ENCODE measurements at places on chromosomes 11 and 22.

DNA sequence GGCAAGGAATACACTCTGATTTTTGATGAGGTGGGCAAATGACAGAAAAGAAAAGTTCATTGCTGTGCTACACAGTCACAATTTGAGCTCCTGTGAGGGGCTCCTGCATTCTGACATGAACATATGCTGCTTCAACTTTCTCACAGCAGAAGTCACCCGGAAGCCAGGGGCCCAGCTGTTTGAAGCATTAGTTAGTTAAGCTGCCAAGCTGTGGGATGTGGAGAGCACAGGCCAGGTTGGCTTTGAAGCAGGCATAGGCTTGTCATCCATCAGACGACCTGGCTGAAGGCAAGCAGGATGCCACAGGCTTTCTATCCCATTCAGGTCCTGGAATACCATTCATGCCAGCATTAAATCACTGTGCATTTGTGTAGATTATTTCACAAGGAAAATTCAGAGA, 63.1 kb downstream of the MTNR1B start:
- no peak for DNase-seq

DNA sequence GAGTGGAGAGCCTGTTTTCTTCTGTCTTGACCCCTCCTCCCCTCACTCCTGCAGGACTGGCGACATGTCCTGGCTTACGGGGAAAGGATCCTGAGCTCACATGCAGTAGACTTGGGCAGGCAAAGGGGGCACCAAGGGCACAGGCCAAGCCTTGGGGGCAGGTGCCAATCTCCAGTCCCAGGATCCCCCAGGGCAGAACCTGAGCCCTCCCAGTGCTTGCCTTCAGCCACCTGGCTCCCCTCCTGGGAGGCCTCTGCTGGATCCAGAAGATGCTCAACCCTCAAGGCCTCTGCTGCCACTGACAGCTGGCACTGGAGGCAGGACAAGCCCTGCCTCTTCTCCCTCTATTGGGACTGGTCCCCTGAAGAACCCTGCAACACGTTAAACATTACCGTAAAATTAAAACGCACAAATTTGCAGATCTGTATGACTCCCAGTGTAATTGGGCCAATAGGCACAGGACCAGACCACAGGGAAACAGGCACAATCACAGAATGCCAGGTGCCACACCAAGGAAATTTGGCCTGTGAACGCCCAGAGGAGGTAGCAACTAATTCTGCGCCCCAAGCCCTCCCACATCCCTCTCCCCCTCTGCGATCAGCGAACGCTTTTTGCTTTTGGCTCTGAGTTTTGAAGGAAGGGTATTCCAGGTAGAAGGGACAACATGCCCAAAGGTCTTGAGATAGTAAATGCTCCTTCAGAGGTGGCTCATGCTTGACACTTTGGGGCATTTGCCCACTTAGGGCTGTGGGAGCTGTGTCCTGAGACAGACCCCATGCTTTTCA, 967 bp upstream of the LZTR1 start:
- no peak for DNase-seq

- DNase-seq: no peak
Measured at GRCh38 chr22:50532824-50533796, 3.3 kb upstream of the TYMP start.

DNA sequence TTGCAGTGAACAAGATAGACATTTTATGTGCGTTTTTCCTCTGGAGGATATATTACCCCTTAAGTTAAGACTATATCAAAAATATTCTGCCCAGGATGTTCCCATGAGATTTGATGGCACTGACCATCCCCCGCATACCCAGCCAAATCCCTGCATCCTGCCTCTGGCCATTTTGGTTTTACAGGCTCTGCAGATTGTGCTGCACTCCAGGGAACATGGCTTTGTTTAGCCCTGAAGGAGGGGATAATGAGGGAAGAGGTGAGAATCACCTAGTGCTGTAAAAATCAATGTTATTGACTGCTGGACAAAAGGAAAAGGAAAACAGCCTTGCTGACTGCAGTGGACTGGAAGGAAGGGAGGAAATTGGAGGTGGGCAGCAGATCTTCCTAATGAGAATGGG, 717.4 kb downstream of the DLG2 start:
- DNase-seq: no peak

Measured in activated CD8-positive, alpha-beta memory T cell treated with anti-CD3 and anti-CD28 coated beads for 1 hour (primary cell).